ENCODE measurements at places on chromosomes 16 and 17.

- no peak for DNase-seq
These were observed 7.3 kb downstream of the CYB5D1 start for GRCh38 chr17:7864995-7865650.

- DNase-seq = no peak
These were observed 26.6 kb upstream of the CHMP6 start for GRCh38 chr17:80964859-80965580.

DNA sequence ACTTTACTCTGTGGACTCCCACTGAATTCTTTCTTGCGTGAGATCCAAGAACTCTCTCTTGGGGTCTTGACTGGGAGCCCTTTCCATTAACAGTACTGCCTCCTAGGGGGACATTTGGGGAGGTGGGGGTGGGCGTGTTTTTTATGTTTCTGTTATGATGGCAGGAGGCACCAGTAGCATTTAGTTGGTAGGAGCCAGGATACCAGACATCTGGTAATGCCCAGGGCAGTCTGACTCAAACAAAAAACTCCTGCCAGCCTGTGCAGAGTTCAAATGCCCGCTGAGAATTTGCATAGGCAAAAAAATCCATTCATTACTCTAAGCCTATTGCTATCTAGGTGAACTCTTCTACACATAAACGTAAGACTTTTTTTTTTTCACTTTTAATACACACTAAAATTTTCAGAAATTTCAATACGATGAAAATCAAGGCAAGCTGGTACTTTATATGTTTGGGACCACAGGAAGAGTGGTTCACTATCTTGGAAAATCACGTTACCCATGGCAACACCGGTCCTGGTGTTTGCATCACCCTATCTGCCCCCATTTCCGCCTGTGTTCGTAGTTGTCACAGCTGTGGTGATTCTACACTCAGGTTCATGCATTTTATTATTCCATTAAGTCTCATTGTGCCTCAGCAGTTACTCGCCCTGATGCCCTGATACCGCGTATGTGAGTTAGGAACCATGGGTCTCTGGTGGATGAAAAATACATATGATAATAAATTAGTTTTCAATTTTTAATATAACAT, 121.1 kb upstream of the XYLT1 start:
- DNase-seq = no peak

GRCh38 chr16:11188801-11189740, 66.9 kb downstream of the SOCS1 start:
- no peak for DNase-seq

- no peak for DNase-seq
These were observed 92.7 kb upstream of the FAM20A start for GRCh38 chr17:68693896-68694295.

DNA sequence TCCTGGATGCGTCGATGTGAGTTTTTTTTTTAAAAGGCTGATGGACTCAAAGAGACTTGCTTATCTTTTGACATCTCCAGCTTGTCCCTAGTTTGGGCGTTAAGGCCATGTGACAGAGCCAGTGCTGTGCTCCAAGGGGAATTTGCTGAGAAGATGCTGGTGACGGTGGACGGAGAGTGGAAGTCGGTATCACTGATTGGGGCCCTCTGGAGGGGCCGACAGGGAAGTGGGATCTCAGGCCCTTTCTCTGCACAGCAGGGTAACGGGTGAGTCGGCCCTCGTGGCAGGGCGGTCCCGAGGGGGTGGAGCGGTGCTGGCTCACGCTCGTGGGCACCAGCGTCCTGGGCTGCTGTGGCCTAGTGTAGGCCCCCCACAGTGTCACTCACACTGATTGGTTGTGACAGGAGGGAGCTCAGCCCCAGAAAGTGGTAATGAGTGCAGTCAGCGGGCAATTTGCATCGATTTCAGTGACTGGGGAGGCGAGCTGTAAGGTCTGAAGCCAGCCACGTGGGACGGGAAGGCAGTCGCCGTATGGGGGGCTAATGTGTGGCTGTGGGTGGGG, 91.3 kb downstream of the TBC1D16 start:
- no peak for DNase-seq

DNA sequence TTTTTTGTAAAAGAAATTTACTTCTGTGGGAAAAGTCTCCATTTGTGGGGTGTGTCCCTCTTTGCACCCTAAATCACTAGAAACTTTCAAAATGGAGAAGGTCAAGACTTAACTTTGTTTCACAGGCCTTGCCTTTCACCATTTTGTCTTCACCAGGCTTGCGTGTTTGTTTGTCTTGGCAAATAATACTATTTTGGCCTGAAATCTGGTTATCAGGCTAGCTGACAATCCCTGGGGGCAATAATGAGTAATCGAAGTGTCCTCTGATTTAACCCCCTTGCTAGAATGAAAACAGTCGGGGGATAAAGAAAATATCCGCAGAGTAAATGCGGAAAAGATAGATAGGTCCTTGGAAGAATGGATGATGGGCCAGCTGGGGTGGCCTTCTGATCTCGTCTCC, 34.5 kb downstream of the SLC39A11 start:
- no peak for DNase-seq

GRCh38 chr16:30184891-30185682, 1.7 kb downstream of the CORO1A start:
- no peak for DNase-seq

GRCh38 chr16:71784093-71784492, 24.5 kb downstream of the AP1G1 start:
- DNase-seq = no peak

GRCh38 chr17:49745175-49746139, 18.5 kb downstream of the FAM117A start:
- no peak for DNase-seq

GRCh38 chr17:35795007-35795870, at the start of gene MMP28:
Gene MMP28 (minus strand): TSS chr17:35795641. CDS start chr17:35795377, 264 bp downstream.
- DNase-seq = peak; percentile 23

GRCh38 chr17:70171159-70171558, 1.8 kb downstream of the KCNJ2 start:
- no peak for DNase-seq

DNA sequence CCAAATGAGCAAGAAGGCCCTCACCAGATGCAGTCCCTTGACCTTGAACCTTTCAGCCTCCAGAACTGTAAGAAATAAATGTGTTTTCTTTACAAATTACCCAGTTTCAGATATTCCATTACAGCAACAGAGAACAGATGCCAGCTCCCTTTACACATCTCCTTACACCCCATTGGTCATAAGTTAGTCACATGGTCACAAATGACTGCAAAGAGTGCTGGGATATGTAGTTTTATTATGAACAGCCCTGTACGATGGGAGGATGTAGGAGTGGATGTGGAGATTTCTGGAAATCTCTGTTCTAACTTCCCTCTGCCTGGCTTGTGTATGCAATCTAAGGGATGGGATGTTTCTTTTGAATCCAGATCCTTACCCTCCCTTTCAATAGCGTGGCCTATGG, 13.3 kb upstream of the RPL38 start:
- no peak for DNase-seq

- no peak for DNase-seq
These were observed 55.8 kb downstream of the ACTG1 start for GRCh38 chr17:81456798-81457197.

GRCh38 chr17:32264823-32265191, 825 bp upstream of the RHBDL3 start:
- DNase-seq = no peak

GRCh38 chr16:47008174-47008573, 34.7 kb upstream of the DNAJA2 start:
- no peak for DNase-seq

GRCh38 chr17:49403514-49404289, 11.0 kb downstream of the PHB1 start:
- no peak for DNase-seq

- DNase-seq = no peak
These were observed 25.1 kb upstream of the ITGAX start for GRCh38 chr16:31329671-31330552.

GRCh38 chr17:8002721-8003593, 542 bp downstream of the GUCY2D start:
- no peak for DNase-seq

DNA sequence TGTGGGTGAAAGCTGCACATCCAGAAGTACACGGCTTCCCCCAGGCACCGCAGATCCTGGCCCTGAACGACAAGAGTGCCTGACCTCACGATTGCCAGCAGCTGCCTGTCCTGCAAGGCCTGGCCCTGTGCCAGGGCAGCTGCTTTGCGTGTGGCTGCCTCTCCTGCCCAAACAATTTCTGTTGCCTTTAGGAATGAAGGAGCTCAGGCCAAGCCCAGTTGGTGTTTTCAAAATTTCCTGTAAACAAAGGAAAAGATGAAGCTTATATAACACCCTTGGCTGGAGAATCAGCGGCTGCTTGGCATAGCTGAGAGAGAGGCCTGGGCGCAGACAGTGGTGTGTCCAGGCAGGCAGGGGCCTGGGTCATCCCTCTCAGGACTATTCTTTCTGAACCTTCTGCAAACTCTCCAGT, 11.7 kb upstream of the SLC47A2 start:
- no peak for DNase-seq

DNA sequence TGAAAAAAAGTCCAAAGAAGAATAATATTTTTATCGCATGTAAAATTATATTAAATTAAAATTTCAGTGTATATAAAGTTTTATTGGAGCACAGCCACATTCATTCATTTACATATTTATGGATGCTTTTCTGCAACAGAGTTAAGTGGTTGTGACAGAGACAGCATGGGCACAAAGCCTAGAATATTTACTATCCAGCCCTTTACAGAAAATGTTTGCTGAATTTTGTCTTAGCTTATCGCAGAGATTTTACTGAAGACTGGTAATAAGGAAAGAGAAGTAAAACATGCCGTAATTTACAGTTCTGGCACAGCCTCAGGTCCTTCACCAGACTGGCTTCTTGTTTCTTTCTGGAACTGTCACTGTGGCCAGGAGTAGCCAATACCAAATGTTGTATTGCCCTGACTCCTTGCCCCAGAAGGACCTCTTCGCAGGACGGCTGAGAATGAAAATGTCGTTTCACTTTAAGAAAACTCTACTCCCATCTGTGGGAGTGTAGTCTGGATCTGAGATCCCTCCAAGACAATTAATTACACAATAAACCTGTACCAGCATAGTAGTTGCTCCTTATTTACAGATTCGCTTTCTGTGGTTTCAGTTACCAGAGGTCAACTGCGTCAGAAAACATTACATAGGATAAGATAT, 94.9 kb upstream of the GOT2 start:
- DNase-seq = no peak

GRCh38 chr17:39123627-39124026, 27.8 kb downstream of the PLXDC1 start:
- no peak for DNase-seq

- DNase-seq = no peak
These were observed 5.8 kb upstream of the RFFL start for GRCh38 chr17:35069311-35069710.

DNA sequence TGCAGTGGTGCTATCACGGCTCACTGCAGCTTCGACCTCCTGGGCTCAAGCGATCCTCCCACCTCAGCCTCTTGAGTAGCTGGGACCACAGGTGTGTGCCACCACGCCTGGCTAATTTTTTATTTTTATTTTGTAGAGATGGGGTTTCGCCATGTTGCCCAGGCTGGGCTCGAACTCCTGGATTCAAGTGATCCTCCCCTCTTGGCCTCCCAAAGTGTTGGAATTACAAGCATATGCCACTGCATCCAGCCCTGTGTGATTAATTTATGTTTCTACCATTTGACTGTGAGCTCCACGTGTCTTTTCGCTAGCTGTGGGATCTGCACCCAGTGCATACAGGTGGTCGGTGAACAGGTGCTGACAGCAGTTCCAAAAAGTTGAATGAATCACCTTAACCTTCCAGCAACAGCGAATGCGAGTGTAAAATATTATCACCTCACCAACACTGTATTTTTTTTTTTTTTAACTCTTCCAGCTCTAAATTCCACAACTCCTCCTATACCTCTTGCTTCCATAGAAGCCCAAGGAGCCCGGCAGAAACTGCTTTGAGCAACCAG, 484 bp upstream of the NUDT7 start:
- no peak for DNase-seq
